Activated CD4-positive, alpha-beta T cell treated with anti-CD3 and anti-CD28 coated beads, Interleukin-2, amount 10 ng/mL, durations not matched to agents 24 days and 14 days (primary cell): ENCODE measurements at places on chromosomes 7 and 10. TPM values are rescaled to one million over a fixed set of nuclear protein-coding genes. Genes with fewer than 3 reads are reported as not detected.

DNA sequence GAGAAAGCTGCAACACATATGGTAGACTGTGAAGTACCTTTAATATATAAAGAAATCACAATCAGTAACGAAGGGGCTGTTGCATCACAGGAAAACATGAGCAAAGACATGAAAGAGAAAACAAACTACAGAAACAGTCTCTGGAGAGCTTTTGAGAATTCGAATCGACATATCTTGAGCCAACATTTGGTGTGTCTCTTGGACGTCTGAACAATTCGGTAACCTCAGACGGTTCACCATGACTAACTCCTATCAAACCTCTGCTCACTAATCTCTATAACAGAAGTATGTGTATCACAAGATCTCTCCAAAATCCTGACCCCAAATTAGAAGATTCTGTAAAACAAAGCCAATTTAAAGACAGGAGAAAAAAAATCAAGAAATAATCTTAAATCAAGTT, 262.0 kb upstream of the YAE1 start:
- DNase-seq: no peak

DNA sequence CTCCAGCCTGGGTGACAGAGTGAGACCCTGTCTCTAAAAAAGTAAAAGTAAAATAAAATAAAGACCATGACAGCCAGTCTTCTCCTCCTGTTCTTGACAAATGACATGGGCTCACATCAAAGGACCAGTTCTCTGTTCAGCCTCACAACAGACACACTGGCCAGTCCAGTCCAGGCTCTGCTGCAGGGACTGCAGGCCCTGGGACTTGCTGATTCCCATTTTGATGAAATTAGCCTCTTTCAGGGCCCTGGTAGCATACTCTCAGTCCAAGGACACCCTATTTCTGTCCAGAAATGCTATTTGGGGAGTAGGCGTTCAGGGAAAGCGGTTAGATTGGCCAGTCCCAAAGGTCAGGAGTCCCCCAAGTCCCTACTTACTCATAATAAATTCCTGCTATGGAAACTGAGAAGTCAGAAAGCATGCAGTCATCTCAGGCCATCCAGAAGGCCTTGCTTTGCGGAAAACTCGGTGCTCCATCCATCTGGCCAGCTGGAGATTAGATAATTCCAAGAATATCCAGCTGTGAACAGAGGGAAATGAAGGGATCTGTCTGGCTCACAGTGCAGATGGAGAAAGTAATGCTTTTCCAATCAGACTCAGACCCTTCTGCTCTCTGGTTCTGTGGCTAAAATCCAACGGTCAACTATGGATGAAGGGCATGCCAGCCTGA, 74.4 kb downstream of the RAB11FIP2 start:
- no peak for DNase-seq

DNA sequence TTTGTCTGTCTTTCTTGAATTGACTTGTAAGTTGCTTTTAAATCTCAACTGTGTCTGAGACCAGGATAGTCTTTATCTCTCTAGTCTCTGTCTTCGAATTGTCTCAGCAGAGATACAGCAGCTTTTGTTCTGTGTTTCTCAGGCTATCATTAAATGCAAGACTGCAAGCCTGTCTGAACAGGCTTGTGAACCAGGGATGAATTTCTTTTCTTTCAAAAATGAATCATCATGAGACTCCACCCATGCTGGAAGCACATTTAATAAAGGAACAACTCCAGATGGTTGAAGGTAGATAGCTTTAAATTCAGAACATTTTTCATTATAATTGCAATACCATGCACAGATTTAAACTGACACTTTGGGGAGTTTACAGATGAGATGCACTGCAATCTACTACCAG, 155.9 kb downstream of the SEC23IP start:
- no peak for DNase-seq

DNA sequence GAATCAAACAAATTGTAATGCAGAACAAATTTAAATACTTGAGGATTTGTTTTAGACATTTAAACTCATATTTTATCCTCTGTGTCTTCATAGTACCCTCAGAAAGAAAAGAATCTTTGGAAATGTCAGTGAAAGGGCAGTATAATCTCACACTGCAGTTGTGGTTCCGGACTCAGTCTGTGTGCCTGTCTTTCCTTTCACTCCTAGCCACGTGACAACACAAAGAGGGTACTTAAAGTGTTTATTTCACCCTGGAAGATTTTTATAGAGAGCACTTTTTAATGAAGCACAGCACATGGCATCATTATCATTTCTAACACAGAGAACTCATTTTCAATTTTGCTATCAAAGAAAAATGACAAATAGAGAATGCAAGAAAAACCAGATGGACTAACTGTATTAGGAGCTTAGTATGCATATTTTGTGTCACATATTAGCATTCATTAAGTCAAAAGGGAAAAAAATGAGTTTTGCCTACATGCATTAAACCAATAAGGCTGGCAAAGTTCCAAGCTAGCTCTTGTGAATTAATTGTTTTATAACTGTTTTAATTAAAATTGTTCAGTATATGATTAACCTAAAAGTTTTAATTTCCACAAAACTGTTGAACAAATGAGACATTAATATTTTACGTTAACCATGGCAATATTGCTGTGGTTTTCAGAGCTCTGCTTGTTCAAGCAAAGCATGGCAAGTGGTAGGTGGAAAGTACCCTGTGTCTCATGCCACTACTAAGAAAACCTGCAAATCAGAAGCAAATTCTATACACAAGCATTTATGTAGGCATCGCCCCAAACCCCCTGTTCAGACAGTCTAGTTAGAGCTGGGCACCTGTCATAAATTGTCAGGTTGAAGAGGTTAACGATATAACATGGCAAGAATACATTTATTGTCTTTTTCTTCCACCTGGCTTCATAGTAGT, 65.9 kb downstream of the AUTS2 start:
- no peak for DNase-seq

The RAMP3 gene
- total RNA-seq: not detected in 2 replicates

DNA sequence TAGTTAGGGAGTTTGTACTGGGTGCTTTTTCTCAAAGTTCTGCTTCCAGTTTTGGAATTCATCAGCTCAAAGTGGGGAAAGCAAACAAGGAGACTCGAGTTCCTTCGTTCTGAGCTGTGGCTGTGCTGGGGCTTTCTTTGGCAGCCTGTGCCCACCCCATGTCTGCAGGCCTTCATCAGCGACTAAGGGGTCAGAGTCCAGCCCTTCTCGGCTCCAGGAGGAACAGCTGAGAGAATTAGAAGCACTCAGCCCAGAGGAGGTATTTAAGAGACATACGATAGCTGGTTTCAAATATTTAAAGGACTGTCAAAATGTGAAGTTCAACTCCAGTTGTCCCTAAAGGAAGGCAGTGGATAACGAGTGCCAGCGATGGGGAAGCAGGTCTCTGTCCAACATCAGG, 41.3 kb downstream of the SH3PXD2A start:
- no peak for DNase-seq

DNA sequence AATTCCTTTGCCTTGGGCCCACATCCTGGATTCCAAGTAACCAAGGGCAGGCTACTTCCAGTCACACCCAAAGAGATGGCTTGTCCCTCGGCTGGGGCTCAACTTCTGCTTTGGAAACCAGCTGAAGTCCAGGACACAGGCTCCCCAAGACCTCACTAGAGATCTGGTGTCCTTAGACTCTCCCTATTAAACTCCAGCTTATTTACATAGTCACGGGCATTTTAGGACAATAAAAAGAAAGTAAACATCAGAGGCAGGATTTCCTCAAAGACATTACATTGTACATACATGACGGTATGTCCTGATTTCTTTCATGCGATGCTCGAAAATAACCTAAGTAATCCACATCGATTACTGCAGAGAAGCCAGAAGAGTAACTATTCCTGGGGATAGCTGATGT, 461.5 kb upstream of the C7orf33 start:
- DNase-seq: no peak

DNA sequence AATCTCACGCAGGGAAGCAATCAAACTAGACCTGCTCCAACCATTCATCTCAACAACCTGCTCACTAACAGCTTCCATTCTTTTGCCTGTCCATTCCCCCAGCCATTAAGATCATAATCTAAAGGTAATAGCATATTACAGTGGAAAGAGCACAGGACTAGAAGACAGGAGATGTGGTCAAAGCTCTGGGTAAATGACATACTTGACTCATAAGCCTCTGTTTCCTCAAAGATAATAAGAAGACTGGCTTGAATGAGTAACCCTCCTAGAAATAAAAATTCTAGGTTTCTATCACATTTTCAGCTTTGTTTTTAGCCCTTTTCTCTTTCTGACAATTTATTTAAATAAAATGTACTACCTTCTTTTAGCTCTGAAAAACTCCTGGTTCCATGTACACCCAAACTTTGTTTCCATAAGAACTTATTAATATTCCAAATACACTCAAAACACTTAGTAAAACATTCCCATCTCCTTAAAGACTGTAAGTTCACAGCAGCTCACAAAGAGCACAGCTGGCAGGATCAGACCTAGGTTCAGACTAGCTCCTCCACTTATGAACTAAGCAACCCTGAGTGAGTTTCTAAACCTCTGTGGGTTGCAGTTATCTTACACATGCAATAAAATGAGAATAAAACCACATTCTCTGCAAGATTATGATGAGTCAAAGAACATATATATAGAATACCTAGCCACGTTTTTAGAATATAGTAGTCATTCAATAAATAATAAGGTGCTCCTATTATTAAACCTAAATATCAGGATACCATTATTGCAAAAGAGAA, 11.6 kb downstream of the FAM204A start:
- no peak for DNase-seq

- no peak for DNase-seq
Measured at GRCh38 chr10:73899423-73899822, 11.5 kb upstream of the PLAU start.

DNA sequence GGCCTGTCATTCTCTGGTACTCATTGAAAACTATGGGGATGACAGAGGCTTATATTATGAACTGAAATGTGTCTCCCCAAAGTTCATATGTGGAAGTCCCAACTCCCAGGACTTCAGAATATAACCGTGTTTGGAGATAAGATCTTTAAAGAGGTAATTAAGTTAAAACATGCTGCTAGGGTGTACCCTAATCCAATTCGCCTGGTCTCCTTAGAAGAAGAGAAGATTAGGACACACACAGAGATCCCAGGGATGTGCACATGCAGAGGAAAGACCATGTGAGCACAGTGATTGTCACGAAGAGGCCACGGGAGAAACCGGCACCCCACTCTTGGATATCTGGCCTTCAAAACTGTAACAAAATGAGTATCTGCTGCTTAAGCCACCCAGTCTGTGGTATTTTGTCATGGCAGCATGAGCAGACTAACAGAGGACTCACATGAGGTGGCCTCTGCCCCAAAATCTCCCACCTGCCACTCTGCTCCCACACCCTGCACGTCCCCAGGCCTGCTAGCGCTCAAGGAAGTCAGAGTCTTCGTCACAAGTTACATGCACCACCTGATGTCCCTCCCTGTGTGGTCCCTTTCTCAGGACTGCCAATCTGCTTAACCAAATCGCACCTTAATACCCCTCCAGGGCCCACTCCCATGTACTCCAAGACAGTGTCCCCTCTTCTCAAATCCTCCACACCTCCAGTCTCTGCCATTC, 26.8 kb downstream of the PLAC9 start:
- no peak for DNase-seq

DNA sequence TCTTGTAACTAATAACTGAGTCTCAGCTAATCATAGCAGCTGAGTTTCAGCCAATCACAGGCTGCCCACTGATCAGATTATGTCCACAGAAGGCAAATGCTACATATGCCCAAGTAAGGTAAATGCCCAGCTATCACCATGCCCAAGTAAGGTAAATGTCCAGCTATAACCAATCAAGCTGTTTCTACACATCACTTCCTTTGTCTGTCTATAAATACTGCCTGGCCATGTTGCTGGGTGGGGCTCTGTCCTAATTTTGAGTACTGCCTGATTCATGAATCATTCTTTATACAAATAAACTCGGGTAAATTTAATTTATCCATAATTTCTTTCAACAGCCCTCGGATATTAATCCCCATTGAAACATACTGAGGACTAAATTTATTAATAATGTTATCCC, 312.4 kb downstream of the CACNA2D1 start:
- no peak for DNase-seq

DNA sequence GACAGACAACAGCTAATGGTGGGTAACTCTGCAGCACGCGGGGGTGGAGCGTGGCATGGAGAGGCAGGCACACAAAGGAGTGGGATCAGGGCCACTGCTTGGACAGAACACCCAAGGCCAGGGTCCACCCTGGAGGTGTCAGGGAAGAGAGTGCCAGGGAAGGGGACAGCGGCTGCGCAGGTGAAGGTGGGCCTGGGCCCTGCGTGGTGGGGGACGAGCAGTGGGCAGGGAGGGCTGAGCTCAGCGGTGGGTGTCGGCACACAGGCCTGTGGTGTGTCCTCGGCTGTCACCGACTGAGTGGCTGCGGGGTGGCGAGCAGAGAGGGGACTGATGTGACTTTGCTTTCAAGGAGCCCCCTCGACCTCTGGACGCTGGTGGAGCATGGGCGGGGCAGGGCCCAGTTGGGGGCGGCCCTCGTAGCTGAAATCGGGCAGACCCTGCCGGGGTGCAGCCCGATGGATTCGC, 8.4 kb upstream of the SCART1 start:
- no peak for DNase-seq

DNA sequence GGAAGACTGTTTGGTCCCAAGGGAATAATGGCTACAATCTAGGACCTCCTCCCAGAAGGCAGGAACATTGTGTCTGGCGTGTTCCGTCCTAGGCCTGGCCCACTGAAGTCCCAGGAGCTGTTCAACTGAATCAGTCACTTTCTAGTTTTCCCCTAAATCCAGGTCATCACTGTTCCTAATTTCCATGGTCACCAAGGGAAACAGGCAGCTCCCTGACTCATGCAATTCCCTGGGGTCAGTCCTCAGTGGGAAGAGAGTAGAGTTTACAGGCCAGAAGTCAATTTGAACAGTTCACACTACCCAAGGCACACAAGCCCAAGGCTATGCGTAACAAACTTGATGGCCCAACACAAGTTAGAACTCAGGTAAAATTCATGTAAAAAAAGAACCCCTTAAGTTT, 44.0 kb downstream of the CREB3L2 start:
- DNase-seq: no peak

- DNase-seq: no peak
Measured at GRCh38 chr10:6247041-6247712, 44.4 kb downstream of the PFKFB3 start.

DNA sequence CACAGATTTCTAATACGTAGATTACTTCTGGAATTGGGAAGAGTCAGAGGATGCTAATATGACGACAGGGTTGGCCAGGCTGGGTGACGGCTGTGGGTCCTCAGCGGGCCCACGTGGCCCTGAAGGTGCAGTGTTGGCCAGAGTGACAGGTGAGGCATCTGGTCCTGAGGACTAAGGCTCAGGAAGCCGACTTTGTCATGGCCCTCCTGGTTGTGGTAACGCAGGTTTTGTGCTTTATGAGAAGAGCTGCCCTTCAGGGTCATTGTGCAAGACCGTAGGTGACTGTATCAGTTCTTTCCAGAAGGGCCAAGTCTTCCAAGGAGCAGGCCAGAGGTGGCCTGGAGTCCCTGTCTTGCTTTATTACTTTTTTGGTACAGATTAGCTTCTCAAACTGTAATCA, 2.5 kb downstream of the EIF3B start:
- no peak for DNase-seq
